GM23248 (cell line): ENCODE measurements at places on chromosomes 6 and 20. TPM values are rescaled to one million over a fixed set of nuclear protein-coding genes. Genes with fewer than 3 reads are reported as not detected.

Gene NKX2-4
- not detected in 2 replicates for total RNA-seq

Gene PLA2G7
- not detected in 2 replicates for total RNA-seq

Gene HS3ST5
- total RNA-seq = not detected in 2 replicates

Gene NRSN1
- not detected in 2 replicates for total RNA-seq

GRCh38 chr6:25202504-25202903 is 76.7 kb upstream of the CARMIL1 start:
- DNase-seq = peak; percentile 82

DNA sequence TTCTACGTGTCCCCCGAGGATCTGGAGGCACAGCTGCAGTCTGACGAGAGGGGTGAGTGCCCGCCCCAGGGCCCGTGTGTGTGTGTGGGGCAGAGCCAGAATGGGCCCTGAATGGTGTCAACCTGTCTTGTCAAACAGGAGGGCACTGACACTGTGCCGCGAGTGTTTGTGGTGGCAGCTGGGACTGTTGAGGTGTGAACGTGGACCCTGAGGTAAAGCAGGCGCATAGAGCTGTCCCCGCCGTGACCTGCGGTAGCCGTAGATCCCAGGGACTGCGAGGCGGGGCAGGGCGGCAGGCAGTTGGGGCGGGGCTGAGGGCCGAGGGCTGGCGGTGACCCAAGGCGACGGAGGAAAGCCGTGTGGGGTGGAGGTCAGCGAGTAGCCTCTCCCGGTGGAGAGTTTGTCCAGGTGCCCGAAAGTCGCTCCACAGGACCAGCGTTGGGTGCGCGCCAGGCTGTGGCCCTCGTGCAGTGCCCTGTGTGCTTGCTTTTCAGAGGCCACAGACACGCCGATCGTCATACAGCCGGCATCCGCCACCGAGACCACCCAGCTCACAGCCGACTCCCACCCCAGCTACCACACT is 25.2 kb downstream of the UCKL1 start:
- no peak for DNase-seq

GRCh38 chr6:24876499-24877465 is 59.0 kb downstream of the RIPOR2 start:
- no peak for DNase-seq

GRCh38 chr20:46036370-46036769 is 7.4 kb downstream of the SLC12A5 start:
- DNase-seq = no peak

DNA sequence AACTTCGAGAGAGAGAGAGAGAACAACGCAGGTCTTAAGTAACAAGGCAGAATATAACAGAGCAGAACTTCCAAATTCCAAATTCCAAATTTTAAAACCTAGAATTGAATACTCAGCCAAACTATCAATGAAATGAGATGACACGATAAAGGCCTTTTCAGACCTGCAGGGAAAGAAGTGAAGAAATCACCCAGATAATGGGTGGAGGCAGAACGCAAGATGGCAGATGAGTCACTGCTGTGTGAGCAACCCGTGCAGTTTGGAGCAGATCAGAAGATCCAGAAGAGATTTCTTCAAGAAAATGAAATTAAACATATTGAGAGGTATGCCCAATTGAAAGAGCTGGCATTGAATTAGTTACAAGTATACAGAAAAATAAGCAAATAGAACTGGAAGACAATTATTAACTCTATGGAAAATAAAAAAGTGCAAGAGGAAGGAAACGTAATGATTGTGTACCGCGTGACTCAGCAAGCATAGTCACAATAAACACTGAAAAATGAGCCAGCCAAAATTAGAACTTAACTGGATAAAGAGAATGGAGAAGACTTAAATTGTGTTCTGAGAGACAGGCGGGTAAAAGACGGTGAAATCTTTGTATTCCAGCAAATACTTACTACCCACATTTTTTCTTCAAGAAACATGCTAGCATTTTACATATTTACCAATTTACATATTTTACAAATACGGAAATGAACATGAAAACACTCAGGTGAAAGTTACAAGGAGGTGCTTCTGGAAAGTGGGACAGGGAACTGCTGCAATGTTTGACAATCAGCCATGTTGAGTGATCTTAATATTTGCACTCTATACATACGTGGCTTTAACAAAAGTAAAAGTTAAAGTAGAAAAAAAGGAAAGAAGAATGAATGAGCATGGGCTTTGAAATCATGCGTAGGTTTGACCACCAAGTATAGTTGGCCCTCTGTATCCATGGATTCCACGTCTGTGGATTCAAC is 87.9 kb upstream of the CDYL start:
- peak; percentile 97 for DNase-seq

GRCh38 chr6:88111991-88112390 is 54.2 kb downstream of the CNR1 start:
- no peak for DNase-seq

DNA sequence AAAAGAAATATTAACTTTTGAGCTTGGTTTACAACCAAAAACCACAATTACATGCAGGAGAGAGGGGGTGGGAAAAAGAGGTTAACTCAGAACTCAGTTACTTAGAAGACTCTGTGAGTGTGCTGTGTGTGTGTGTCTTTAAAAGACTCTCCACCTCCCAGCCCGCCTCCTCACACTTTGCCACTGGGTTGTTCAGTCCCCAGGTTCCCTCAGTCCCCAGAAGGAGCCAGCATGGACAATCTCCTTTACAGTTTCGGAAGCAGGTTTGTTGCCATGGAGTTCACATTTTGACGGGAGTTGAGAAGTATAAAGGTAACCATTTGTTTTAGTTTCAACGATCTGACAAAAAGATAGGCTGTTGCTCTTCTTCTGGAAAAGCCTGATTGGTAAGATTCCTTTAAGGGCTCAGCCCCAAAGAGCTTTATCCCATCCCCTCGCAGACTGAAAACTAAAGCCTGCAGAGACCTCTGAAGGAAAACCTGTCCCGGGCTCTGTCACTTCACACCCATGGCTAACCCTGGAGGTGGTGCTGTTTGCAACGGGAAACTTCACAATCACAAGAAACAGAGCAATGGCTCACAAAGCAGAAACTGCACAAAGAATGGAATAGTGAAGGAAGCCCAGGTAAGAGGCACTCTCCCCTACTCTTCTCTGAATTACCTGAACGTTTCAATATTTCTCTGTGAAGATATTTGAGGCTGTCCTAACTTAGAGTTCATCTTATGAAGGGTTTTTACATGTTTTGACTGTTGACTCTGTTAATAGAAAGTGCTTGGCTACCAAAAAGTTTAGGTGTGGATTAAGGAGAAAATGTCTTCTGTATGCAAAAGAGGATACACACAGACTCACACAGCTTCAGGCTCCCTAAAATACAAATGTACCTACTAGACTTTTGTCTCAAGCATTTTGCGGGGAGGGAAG is at the start of gene SPTLC3:
Gene SPTLC3 (plus strand): TSS at position 212 of the 921 bp plus-strand sequence. CDS start 296 bp downstream, at position 508.
- peak; percentile 53 for DNase-seq

DNA sequence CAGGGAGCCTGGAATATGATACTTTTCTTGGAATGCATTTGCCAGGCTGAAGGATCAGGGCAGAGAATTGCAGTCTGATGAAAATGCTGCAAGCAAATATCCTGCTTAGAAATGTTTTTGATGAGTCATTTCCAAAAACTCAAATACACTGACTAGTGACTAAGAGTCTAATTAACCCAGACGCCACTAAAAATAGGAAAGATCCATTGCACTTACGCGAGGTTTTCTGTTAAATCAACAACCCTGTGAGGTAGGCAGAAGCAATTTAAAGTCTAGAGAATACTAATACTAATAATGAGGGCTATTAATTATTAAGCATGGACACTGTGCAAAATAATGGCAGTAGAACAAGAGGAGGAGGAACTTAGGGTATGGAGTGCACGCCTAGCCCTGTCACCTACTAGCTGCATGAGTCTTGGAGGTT is 130.1 kb upstream of the DOK5 start:
- DNase-seq = peak; percentile 90

DNA sequence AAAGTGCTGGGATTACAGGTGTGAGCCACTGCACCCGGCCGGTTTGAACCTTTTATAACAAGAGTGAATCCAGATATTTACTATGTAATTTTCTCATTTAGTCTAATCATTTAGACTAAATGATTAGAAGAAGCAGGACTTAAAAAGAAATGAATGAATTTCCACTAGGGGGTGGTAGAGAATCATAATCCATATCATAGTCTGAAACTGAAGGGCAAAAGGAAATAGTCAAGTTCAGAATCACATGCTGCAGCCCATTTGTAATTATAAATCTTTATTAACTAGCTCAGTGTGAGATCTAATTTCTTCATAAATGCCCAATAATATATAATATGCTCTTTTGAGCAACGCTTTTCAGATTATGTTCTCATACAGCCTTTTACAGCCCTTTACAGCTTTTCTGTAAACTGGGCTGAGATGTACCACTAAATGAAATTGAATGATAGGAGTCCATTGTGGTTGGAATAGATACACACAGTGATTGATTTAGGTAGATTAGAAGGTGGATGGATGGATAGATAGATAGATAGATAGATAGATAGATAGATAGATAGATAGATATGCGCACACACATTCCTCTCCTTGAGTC is 31.8 kb downstream of the PSMB9 start:
- DNase-seq = peak; percentile 75

DNA sequence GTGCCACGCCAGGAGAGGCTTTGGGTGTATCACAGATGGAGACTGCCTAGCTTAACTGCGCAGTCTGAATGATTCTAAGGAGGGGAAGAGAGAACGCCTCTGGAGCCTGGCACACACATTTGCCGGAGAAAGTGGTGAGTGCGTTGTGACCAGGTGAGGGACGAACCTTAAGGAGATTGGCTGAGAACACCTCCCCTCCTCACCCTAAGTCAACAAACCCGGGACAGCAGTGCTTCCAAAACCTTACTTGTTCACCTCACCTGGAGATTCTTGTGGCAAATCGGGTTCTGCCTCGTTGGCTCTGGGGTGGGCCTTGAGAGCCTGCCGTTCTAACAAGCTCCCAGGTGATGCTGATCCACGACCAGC is 9.4 kb downstream of the SYNJ2 start:
- DNase-seq = no peak
